ENCODE measurements at places on chromosomes 5 and 9. TPM values are rescaled to one million over a fixed set of nuclear protein-coding genes. Genes with fewer than 3 reads are reported as not detected.

Gene ANKRD31
- 0.67 TPM for total RNA-seq

Gene ADGRD2
- not detected for total RNA-seq

Gene ADAMTS16
- not detected for total RNA-seq

Gene ICE1
- 26.5 TPM for total RNA-seq

Gene CARD9
- 1.1 TPM for total RNA-seq

Gene GABRB2
- total RNA-seq: not detected

Gene INSL4
- not detected for total RNA-seq

Gene SLC6A7
- total RNA-seq: not detected

Gene SHOC1
- not detected for total RNA-seq

Gene PCDHGB4
- not detected for total RNA-seq

Gene FAM219A
- 12.9 TPM for total RNA-seq

Gene DMRT2
- total RNA-seq: not detected

Gene PNPLA7
- total RNA-seq: 3.6 TPM

Gene ZNF79
- total RNA-seq: 7.6 TPM

Gene C5orf46
- not detected for total RNA-seq

Measured in activated CD4-positive, alpha-beta T cell treated with anti-CD3 and anti-CD28 coated beads for 36 hours (primary cell).